Erythroblast (primary cell): ENCODE measurements at places on chromosomes 5 and 9.

GRCh38 chr5:155140646-155141045 is 127.1 kb downstream of the KIF4B start:
- no peak for DNase-seq

DNA sequence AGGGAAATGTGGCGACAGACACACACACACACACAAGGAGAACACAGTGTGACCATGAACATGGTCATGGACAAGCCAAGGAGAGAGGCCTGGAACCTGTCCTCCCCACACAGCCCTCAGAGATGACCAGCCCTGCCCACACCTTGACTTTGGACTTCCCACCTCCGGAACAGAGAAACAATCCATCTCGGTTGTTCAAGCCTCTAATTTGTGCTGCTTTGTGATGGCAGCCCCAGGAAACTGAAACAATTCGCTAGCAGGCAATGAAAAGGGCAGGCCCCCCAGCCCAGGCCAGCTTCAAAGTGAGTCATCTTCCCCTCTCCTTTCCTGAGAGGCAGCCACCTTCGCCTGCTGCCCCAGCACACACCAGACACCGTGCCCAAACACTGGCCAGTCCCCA is 47.7 kb downstream of the NSUN2 start:
- no peak for DNase-seq

DNA sequence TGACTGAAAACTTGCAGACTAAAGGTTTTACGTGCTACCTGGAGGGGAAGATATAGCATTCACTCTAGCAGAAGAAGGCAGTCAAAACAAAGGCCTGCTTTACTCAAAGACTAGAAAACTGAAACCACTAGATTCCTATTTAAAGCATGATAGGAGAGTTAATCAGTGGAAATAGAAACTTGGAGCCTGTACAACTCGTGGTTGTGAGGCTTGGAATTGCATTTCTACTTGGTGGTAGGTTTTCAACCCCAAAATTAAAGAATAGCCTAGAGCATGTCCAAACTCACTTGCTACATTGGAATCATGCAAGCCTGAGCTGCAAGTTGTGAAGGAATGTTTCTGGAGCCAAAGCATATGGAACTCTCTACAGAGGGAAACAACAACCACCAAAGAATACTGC is 1526.4 kb upstream of the NUDT12 start:
- DNase-seq, result no peak

DNA sequence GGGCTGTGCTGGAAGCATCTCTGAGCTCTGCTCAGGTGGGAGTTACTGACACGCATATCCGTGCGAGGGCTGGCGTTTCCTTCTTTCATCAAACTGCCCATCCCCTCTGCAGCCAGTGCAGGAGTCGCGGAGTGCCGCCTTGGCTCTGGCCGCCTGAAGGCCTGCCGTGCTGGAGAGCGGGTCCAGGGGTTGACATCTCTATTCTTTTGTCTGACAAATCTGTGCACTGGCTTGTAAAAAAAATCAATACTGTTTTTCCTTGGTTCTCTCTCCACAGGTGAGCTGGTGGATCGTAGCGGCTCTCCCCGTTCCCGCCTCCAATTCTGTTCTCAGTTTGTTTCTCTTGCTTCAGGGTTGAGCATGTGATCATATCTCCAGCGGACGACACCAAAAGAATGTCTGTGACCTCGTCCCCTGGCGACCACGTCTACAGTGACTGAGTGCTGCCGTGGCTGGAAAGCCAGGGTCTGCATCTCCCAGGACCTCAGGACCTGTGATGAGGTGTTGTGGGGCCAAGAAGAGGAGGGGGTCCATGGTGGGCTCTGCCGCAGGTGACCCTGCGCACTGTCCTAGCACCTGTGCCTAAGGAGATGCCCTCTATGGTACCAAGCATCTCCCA is 214.3 kb upstream of the IRX4 start:
- DNase-seq, result no peak

DNA sequence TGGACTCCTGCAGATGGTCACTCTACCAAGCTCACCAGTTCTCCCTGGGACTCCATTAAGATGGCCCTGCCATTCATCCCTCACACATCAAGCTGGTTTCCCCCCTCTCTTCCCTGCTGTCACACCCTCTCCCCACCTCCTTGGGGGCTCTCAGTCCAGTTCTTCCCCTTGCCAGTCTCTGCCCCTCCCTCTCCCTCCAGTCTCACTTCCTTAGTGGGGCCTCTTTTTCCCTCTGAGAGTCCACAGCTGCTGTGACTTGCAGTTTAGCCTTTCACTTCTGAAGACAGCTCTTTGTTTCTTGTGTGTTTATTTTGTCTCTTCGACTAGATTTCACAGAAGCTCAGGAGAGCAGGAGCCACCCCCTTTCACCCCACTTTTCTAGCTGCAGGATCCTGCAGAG is 10.5 kb downstream of the DOCK2 start:
- no peak for DNase-seq

DNA sequence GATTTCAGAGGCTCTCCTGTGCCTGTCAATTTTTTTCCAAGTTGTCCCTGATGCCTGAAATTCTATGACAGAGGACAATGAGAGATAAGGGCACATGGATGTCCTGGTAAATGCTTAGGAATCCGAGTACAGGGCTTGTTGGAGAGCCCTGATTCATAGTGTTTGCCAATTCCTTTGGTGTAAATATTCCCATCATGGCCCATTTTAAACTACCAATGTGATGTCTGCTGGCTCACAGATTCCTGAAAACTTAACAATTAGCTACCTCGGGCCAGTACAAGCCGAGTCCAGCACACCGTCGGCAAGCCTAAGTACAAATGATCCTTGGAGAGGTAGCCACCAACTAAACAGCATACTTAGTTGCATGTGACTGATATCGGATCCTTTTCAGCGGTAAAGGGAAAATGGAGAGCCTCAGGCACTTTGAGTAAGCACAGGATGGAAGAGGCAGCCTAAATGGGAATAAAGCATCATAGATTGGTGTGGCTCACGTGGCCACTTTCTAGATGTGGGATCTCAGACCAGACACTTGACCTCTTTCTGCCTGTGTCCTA is 3.6 kb downstream of the ITK start:
- DNase-seq, result no peak
